ENCODE measurements at places on chromosomes 6 and 20.

DNA sequence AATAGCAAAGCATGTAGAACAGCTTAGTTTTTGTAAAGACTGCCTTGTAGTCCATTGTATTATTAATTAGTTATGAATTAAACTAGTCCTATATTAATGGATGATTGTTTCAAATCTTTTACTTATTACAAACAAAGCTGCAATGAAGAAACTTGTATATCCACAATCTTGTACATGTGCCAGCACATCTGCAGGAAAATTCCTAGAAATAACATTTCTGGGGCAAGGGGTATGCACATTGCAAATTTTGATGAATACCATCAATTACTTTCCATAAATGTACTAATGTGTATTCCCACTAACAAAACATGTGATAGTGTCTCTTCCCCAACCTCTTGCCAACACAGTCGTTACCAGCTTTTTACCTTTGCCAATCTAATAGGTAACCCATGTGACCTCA is 73.6 kb upstream of the AKAP12 start:
- no peak for DNase-seq

GRCh38 chr6:48229841-48230240 is 118.8 kb upstream of the PTCHD4 start:
- DNase-seq: no peak

DNA sequence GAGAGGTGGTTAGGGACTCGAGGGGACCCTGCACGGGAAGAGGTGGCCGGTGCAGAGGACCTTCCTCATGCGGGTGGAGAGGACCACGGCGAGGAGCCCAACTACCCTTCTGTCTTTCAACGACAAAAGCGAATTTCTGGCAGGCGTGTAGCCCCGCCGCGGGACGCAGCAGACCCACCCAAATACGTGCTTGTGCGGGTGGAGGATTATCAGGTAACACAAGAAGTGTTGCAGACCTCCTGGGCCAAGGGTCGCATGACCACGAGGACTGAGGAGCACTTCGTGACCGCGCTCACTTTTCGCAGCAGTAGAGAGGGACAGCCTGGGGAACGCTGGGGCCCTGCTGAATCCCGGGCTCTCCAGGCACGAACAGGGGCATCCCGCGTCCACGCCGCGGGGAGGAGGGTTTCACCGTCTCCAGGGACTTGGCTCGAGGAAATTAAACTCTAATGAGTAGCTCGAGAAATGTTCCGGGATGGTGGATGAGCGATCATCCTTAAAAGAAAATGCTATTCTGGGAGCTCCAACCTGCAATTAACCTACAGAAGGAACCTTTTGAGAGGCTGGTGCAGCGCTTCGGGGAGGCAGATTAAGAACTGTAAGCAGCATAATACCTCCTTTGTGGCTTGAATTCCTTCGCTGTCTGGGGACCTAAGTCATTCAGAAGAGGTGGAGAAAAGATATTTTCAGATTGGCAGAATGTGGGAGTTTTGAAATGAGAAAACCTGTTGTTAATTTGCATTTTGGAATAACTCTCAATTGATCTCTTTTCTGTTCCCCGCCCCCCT is 804 bp downstream of the C6orf141 start:
- no peak for DNase-seq

DNA sequence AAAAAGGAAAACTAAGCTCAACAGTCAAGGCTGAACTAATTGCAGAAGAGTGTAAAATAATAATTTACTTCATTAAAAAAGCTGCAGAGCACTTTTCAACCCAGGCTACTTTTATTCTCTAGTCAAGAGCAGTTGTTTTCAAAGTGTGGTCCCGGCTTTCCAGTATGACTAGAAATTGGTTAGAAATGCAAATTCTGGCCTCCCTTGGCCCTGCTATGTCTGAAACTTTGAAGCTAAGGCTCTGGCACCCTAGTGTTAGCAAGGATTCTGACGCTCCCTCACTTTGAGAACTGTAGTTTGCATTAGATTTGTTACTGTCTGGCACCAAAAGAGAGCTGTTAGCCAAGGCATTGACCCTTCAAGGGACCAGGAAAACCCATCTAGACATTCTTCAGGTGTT is 9.5 kb upstream of the NXT1 start:
- DNase-seq: no peak

DNA sequence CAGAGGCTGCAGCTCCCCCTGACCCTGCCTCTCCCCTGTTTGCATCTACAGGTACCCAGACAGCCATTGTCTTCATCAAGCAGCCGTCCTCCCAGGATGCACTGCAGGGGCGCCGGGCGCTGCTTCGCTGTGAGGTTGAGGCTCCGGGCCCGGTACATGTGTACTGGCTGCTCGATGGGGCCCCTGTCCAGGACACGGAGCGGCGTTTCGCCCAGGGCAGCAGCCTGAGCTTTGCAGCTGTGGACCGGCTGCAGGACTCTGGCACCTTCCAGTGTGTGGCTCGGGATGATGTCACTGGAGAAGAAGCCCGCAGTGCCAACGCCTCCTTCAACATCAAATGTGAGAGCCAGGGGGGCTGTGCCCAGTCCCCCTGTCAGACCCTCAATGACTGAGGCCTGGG is 42.1 kb upstream of the SRF start:
- no peak for DNase-seq

DNA sequence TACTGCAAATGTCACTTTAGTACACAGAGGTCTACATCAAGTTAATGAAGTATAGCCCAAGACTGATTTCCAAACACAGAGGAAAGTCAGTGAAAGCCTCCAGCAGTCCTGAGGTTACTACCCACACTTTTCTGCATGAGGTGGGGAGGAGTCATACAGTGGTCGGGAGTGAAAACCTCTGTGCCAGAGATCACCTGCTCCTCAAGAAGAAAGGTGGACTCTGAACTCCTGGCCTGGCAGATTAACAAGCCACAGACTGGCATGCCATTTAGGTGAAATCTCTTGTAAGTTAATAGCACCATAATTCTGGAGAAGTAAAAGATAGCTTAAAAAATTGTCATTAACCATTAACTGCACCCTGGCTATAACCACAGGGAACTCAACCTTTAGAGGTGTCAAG is 125.0 kb upstream of the LAMP5 start:
- DNase-seq: no peak
